ENCODE measurements at places on chromosomes 1 and 21.

DNA sequence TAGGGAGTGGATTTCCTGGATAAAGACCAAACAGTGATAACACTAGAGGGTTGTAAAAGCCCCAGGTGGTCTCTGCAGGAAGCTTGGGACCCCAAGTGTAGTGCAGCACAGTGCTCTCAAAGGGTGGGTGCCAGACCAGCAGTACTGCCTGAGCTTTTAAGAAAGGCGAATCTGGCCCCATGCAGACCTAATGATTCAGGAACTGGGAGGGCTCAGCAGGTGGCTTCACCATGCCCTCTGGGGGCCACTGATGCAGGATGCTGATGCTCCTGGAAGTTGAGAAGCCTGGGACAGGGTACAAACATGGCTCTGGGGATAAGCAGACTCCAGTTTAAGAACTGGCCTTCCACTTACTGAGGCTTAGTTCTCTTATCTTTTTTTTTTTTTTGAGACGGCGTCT lies 29.1 kb upstream of the NEK2 start:
- DNase-seq = no peak

GRCh38 chr1:112542206-112542973 lies 33.6 kb downstream of the WNT2B start:
- no peak for DNase-seq

DNA sequence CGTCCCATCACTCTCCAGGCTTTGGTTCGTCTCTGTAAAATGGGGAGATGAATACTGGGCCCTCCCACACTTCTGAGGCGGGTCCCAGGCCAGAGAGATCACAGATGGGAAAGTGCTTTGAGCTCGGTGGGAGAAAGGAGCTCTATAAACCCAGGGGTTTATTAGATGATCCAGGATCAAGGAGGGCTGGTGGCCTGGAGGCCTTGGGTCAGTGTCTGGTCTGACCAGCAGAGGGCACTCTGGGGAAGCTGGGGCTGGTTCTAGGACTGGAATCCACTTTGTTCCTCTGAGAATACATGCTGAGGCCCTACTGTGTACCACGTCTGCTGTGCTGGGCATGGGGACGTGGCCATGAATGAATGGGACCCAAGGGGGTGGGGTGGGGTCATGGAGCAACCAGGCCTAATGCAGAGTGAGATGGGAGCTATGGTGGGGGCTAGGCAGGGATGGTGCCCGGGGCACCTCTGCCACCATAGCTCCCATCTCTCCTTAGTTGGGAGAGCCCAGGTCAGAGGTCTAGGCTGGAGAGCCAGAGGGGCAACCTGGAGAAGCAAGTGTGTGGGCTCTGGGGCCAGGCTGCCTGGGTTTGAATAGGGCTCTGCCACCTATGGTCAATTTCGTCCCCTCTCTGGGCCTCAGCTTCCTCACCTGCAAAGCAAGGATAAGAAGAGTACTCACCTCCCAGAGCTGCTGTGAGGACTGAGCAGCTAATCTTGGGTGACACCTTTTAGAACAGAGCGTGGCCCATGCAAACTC lies 9.0 kb upstream of the FAM131C start:
- peak; percentile 36 for DNase-seq

GRCh38 chr1:151132335-151133017 lies 14.0 kb downstream of the SEMA6C start:
- no peak for DNase-seq

DNA sequence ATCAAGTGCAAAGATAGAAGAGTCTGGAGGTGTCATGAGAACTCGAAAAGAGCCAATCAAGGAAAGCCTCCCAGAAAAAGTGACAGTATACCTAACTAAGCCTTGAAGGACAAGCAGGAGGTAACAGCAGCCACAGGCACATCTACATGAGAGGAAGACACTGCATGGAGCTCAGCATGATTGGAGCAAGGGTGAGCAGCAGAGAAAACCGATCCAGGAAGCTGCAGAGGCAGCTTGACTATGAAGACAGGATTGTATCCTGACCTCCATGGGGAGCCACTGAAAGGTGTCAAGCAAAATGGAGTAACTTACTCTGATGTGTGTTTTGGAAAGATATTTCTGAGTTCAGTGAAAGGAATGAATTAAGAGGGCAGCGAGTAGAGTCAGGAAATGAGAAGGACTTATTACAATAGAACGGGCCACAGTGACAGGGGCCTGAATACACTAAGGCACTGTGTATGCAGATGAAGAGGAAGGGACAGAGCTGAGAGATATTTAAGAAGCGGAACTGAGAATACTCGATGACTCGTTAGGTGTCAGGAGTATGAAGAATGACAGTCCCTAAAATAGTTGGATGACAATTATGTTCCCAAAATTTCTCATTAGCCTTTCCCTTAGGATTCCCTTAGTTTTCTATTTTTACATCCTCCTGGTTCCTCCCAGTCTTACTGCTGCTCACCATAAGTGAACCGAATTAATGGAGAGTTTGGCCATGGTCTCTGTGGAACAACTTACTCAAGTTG lies 139.3 kb upstream of the NFIA start:
- no peak for DNase-seq

DNA sequence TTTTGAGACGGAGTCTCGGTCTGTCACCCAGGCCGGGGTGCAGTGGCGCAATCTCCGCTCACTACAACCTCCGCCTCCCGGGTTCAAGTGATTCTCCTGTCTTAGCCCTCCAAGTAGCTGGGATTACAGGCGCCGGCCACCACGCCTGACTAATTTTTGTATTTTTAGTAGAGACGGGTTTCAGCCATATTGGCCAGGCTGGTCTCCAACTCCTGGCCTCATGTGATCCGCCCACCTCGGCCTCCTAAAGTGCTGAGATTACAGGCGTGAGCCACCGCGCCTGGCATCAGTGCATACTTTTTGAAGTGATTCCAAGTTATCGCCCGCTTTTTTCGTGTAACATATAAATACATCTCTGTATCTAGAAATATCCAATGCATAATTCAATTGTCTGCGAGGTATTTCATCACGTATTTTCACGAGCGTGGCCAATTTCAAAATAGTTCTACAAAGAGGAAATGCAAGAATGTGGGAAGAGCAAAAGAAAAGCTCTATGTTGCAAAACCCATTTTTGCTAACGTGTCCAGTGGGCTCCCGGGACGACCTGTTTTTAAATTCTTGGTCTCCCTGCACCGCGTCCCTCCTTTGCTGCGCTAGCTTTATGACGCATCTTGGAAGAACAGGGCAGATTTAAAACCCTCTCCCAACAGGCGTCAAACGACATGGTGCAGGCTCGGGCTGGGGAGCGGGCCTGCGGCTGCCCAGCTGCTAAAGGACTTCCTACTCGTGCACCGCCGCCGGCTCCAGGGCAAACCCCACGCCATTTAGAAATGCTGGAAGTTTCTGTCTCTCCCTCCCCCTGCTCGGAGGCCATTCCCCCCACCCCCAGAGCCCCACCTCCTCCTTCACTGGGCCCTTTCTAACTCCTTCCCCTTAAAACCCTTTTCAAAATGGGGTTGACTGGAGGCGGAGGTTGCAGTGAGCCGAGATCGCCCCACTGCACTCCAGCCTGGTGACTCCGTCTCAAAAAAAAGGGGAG lies 923 bp upstream of the IFNGR2 start:
- DNase-seq = no peak

DNA sequence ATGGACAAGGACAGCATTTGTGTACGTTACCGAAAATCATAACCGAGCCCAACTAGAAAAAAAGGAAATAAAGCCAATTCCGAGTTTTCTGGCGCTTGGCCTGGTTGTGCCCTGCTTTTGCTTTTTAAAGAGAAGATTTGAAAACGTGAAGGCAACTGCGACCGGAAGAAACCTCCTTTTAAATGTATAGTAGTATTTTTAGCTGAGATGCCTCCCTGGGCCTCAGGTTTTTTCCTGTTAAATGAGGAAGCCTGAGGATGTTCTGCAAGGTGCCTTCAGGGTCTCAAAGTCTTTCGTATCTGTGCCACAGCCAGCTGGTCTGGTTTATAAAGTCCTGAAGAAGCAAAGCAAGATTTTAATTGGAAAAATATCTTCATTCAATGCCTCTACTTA lies 371 bp upstream of the ODF2L start:
- no peak for DNase-seq

- no peak for DNase-seq
Observed at GRCh38 chr1:47399846-47400155, 16.3 kb upstream of the FOXE3 start.

DNA sequence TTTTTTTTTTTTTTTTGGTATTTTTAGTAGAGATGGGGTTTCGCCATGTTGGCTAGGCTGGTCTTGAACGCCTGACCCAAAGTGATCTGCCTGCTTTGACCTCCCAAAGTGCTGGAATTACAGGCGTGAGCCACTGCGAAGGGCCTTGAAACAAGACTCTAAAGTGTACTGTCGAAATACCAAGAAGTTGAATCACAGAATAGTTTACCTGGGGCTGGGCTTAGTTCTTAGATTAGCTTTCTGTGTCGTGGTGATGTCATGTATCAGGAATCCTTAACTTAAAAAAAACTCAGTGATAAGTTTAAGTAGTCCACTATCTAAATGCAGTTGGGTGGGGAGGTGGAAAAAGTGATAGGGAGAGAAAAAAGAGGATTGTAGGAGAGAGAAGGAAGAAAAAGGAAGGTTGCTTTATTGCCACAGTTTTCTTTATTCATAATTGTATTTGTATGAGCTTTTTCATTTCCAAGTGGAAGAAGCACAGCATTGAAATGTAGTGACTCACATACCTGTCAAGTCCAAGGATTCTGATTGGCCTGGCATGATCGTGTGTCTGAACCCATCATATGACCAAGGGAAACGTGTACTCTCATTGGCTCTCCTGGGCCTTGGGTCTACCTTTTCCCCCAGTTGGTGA lies 13.4 kb downstream of the ITSN1 start:
- DNase-seq = no peak

DNA sequence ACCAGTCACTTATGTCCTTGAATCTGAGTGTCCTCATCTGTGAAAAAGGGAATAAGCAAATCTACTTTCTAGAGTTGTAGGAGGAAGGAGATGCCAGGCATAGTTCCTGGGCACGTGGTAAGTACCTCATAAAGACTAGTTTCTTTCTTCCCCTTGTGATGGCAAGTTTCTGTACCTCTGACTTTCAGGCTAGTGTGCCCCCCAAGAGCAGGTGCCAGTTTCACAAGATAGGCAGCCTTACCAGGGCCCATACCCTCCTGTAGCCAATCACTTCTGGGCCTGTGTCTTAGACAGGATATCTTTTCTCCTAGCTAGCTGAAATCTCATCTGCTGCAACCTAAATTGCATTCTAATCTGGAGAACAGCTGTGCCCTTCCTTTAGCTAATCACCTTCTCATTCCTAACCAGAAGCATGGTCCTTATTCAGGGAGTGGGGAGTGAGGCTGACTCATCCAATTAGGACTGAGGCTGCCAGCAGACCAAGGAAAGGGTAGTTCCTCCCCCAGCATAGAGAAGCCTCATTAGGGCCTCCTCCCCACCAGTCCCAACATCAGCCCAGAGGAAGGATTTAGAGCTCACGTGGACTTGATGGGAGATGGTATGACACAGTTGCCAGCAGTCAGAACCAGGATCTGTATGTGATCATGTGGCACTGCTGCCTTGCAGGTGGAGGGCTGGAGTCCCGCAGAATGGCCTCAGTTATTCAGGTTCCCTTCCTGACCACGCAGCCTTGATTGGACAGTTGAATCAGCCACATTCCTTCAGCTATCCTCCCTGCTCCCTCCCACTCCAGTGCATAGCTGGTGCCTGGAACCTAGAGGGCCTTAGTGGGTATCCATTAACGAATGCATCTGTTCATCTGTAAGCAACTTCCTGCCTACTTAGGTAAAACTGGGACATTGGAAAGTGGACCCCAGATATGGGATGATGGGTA lies 7.9 kb downstream of the KLHDC8A start:
- no peak for DNase-seq

GRCh38 chr1:95380909-95381308 lies 146.9 kb downstream of the RWDD3 start:
- DNase-seq = no peak

- no peak for DNase-seq
Observed at GRCh38 chr1:6581561-6582305, 1.9 kb downstream of the ZBTB48 start.

DNA sequence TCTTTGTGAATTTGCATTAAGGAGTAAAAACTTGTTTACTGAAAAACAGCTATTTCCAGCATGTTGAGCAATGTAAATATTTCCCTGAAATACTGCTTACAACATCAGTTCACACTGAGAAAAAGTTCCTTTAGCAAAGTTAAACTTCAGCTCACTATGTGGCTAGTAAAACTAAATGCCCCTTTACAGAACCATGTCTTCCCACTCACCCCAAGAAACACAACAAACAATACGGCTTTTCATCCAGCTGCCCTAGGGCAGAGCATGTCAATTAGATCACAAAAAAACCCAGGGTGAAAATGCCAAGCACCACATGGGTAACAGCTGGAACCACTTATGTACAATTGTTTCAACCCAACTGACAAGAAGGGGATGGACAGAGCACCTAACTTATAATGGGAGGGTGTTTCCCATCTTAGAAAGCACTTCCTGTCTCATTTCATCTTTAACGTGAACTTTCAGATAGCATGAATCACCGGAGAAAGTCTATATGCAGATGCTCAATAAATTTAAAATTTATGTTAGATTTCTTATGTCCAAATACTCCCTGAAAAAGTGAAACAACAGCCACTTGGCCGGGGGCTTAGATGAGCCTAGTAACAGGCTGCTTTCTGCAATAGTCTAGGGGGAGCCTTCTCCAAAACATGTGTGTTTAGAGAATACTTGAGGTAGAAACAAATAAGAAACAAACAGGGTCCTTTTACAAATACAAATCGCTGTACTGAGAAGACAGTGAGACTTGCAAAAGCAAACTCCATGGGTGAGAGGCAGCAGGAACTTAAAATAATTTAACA lies 6.6 kb downstream of the NID1 start:
- DNase-seq = no peak

GRCh38 chr1:192807211-192808162 lies 1.4 kb upstream of the RGS2 start:
- no peak for DNase-seq

- no peak for DNase-seq
Observed at GRCh38 chr21:33149181-33149580, 79.2 kb downstream of the OLIG1 start.

DNA sequence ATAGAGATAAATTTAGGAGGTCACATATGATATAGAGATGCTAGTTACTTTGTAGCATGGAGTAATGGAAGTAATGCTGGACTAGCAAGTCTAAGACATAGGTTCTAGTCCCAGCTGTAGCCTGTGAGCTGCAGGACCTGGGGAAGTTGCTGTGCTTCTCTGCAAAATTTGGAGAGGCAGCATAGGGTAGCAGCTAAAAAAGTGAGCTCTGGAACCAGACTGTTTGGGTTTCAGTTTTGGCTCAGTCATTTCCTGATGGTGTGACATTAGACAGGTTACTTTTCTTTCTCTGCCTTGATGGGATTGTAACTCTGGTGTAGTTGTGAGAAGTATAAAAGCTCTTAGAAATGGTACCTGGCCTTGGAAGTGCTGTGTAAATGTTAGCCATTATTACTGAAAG lies 3.3 kb downstream of the METTL13 start:
- DNase-seq = no peak

- DNase-seq = no peak
Observed at GRCh38 chr1:227785805-227786671, 29.4 kb upstream of the PRSS38 start.

- no peak for DNase-seq
Observed at GRCh38 chr1:84303314-84303830, 1.9 kb downstream of the SAMD13 start.

- DNase-seq = no peak
Observed at GRCh38 chr1:85454214-85454613, 10.7 kb downstream of the DDAH1 start.
